ENCODE measurements at places on chromosomes 5 and 9. TPM values are rescaled to one million over a fixed set of nuclear protein-coding genes. Genes with fewer than 3 reads are reported as not detected.
A peak's percentile ranks its signal among the peaks of the same experiment; 100 is the strongest.

PCDHGB6 gene
- total RNA-seq, result 0.09 TPM

ANXA2R gene
- total RNA-seq, result 9.9 TPM

SEMA6A gene
- total RNA-seq, result 0.50 TPM

- DNase-seq, result no peak
Measured at GRCh38 chr9:27359763-27360162, 62.8 kb upstream of the EQTN start.

DNA sequence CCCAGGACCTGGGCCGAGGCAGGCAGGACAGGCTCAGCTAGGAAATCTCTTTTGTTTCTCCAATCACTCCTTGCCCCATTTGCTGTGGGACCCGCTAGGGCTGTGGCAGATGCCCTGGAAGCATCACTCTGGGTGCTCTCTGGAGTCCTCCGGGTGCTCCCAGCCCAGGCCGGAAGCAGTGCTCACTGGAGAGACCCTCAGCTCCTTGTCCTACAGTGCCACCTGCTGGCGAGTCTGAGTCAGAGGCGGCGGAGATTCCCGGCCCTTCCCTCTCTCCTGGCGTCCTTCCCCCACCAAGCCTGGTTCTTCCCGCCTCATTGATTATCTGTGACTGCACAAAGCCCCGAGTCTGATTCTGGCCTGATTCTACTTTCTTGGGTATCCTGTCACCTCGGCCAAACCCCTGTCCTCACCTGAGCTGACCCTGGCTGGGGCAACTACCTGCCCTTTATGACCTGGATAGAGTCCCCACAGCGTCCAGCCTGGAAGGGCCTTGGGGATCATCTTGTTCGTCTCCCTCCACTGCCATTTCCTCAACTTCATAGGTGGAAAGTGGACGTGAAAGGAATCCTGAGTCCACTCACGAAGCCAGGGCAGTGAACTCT is 7.3 kb upstream of the BARHL1 start:
- peak; percentile 65 for DNase-seq

DNA sequence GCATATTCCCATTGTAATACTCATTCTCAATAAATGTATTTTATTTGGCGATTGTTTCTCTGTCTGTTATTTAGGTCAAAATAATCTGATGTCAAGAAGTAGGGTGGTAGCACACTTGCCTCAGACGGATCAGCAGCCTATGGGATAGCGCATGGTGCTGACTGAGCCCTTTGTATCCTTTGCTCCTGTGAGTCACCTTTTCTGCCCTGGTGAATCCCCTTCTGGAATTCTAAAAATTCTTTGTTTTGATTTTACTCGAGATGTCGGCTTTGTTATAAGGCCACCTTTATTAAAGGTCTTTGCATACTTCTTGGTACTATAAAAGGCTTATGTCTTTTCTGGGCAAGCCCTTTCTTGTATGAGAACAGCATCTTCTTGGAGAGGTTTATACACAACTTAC is 1187.8 kb downstream of the CDH9 start:
- DNase-seq, result no peak

DNA sequence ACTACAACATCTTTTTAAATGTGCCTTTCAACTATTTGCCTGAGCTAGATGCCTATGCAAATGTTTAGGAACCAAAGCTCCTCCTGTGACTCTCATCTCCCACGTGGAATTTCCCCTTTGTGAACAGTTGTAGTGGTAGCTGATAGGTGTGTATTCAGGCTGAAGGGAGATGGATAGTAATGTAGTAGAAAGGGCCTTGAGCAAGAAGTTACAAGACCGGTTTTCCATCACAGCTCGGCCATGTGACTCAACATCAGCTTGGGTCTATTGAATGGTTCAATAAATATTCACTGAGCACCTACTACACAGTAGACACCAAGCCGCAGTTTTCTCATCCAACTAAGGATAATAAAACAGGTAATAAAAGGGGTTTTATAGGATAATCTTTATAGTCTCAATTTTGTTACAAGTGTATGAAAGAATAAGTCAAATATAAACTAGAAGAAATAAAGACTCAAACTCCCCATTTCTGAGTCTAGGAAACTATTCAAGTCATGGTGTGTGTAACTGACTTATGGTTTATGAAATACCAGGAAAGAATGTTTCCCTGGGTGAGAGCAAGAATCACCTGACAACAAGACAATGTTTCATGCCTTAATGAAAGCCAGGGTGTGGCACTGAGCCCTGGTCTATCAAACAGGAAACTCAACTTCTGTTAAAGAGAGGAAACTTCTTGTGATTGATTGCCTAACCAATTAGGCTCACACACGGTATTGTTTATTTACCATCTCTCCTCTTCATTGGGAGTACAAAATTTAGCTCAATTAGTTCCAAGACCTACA is 187.1 kb upstream of the SPEF2 start:
- DNase-seq, result no peak

- DNase-seq, result no peak
Measured at GRCh38 chr5:159774476-159775031, 141.7 kb upstream of the ADRA1B start.

DNA sequence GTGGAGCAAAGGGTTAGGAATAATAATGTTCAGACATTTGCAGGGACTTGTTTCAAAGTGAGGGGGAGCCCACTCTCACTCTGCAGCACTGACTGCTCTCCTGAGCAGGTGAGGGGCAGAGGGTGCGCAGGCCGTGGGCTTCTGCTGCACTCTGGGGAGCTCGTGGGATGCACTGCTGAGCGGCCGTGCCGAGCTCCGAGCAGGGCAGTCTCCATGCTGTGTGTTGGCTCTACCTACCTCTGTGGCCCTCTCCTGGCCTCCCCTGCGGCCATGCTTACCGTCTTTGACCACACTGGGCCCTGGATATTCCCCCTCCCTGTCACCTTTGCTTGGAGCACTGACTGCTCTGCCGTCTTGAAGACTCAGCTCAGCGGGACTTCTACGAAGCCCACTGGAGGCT is 33.7 kb downstream of the CRB2 start:
- DNase-seq, result no peak

DNA sequence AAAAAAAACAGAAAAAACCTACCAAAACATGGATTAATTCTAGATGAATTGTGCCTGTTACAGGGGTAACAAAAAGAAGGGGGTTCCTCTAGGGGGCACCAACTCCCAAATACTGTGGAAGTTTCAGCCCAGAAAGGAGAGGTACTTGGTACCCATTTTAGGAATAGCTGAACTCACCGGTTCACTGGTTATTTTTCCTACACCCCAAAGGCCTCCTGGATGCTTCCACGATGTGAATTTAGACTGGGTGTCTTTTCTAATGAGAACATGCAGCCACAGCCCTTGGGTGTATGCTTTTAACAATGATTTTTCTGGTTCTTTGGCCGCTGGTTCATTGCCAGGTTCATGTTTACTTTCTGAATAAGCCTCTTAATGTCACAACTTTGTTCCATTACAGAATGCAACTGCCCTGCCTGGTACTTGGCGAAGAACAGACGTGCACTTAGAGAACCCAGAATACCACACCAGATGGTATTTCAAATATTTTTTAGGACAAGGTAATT is 46.7 kb downstream of the GARNL3 start:
- peak; percentile 51 for DNase-seq

- DNase-seq, result no peak
Measured at GRCh38 chr9:104322596-104322995, 181.5 kb upstream of the OR13F1 start.

GRCh38 chr5:24110004-24110615 is 534.7 kb downstream of the CDH10 start:
- no peak for DNase-seq

GRCh38 chr5:176664479-176664878 is 17.2 kb downstream of the TSPAN17 start:
- DNase-seq, result no peak
